ENCODE measurements at places on chromosomes 2 and 18. TPM values are rescaled to one million over a fixed set of nuclear protein-coding genes. Genes with fewer than 3 reads are reported as not detected.

POTEF gene
- not detected for polyA plus RNA-seq

SLC9A2 gene
- not detected for polyA plus RNA-seq

GRCh38 chr2:3311601-3312000 is 66.0 kb downstream of the EIPR1 start:
- no peak for DNase-seq

DNA sequence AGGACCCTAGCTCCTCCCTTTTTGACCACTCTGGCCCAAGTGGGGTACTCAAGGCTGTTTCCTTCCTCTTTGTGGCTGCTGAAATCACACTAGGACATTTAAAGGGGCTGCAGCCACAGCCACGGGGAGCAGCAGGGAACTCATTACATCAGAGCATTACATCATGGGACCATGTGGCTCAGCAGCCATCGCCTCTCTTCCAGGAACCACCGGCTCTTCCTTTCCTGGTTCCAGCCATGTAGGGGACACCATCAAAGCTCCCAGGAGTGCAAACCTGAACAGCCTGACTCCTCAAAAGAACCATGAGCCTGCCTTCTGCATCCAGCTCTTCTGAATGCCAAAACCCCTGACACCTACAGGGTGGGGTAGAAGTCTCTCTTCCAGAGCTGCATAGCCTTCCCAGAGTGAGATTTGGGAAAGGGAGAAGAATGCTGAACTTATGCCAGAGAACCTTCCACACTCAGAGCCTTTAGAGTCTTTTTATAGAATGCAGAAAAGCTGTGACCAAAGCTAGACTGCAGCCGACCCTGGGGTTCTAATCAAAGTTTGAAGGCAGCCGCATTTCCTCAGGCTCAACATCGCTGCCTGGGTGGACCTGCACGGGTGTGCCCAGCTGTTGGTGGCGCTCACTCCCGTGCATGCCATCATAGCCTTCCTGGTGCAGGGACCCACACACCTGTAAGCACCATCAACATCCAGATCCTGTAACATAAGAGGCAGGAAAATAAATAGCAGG is 121.7 kb downstream of the KLHL29 start:
- DNase-seq, result no peak

- no peak for DNase-seq
Observed at GRCh38 chr2:102788216-102788884, 26.5 kb downstream of the TMEM182 start.

GRCh38 chr2:55585451-55586080 is 31.9 kb downstream of the PPP4R3B start:
- DNase-seq, result no peak

DNA sequence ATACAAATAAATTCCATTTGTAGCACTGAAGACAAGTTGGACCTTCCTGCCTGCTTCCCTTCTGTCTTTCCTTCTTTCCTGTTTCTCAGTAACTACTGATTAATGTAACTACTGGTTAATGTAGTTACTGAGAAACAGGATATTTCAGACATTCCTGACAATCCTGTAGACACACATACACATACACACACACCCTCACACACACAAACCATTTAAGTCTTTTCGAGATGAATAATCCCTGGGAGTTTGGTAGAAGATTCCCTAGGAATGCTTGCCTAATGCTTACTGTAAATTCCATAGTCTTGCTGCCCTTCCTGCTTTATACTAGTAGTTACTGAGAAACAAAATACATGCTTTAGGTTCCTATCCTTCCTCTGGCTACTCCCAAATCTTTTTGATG is 83.9 kb downstream of the PIK3C3 start:
- DNase-seq, result no peak

GRCh38 chr2:238848691-238848975 is 748 bp downstream of the TWIST2 start:
- DNase-seq, result no peak

- peak; percentile 42 for DNase-seq
Observed at GRCh38 chr2:42793334-42794270, 1.2 kb upstream of the HAAO start.
